NCI-H2029 treated with DMSO at 0.1 percent for 48 hours (cell line): ENCODE measurements at places on chromosomes 7 and 10.
A peak's percentile ranks its signal among the peaks of the same experiment; 100 is the strongest.

DNA sequence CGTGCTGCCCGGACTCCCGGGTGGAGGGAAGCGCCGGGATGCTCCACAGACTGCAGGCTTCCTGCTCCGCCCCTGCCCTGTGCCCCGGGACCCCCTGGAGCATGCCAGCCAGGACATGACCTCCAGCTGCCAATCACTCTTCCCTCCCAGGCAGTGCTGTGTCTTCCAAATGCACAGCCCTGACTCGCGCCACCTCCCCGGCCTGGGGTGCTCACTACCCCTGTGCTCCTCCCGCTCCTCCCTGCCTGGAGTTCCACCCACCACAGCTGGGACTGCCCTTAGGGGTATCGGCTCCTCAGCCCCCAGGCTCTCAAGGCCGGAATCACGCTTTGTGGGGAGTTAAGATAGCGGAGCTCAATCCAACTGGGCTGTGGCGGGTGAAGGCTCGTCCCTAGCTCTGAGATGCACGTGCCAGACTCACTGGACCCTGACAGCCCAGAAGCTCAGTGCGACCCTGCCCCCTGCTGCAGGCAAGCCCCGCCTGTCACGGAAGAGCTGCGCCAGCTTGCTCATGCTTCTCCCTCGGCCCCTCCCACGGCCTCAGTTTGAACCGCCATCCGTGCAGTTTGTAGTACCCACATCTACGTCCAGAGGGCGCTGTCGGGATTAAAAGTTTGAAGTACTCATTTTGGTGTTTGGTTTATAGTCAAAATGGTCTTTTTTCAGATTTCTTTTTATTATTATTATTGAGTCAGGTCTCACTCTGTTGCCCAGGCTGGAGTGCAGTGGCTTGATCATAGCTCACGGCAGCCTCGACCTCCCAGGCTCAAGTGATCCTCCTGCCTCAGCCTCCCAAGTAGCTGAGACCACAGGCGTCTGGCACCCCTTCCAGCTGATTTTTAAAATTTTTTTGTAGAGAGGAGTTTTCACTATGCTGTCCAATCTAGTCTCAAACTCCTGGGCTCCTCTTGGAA lies 142.5 kb upstream of the TCERG1L start:
- DNase-seq, result no peak

- DNase-seq, result peak; percentile 66
These were observed 77.6 kb upstream of the JAZF1 start for GRCh38 chr7:28258240-28258639.

- no peak for DNase-seq
These were observed 498 bp downstream of the NDST2 start for GRCh38 chr10:73810735-73811465.

DNA sequence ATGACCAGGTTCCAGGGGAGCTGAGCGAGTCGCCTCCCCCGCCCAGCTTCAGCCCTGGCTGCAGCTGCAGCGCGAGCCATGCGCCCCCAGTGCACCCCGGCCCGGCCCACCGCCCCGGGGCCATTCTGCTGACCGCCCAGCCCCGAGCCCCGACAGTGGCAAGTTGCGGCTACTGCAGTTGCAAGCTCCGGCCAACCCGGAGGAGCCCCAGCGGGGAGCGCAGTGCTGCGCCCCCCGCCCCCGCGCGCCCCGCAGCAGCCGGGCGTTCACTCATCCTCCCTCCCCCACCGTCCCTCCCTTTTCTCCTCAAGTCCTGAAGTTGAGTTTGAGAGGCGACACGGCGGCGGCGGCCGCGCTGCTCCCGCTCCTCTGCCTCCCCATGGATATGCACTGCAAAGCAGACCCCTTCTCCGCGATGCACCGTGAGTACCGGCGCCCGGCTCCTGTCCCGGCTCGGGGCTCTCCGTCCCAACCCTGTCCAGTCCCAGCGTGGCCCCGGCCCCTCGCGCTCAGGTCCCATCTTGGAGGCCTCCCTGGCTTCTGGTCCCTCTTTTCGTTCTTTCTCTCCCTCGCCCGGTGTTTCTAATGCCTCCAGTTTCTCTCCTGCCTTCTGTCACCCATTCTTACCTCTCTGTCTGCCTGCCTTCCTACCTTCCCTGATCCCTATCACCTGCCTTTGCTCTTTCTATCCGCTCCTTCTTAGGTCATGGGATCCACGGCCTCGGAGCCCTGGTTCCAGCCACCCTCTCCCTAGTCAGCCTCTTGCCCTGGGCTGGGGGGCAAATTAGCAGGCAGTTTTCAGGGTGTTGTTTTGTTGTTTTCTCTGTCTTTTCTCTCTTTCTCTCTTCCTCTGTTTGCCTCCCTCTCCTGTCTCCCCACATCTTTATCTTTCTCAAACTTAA lies 751 bp downstream of the PAX2 start:
- no peak for DNase-seq

- DNase-seq, result no peak
These were observed 270.3 kb downstream of the ELFN1 start for GRCh38 chr7:1940402-1940786.

DNA sequence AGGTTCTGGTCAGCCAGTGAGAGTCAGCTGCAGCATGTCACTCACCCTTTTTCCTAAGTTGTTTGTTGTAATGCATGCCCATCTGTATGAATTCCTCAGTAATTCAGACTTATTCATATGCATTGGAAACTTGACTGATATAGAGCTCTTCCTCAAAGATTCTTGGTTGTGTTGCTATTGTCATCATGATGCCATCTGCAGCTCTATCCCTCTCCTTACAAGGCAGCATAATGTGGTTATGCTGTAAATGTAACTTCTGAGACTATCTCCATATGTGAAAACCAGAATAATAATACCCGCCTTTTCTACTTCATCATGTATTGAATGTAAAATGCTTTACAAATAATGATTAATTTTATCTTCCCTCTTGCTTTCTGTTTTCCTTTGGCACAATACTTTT lies 252.6 kb upstream of the MTPN start:
- no peak for DNase-seq

DNA sequence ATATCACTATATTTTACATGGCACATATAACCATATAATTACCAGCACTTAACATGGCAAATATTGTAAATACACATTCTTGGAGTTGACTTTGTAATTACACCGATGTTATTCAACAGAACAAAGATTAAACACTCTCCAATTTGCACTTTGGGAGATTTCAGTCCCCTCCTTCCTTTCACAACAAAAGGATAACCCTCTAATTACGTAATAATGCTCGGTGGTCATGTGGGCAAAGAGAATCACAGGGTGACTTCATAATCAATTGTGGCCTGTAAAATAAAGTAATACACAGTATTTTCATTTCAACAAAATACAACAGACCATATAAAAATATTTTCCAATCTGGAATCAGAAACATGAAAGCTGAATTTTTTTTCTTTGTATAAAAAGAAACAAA lies 73.2 kb downstream of the RHOBTB1 start:
- no peak for DNase-seq

DNA sequence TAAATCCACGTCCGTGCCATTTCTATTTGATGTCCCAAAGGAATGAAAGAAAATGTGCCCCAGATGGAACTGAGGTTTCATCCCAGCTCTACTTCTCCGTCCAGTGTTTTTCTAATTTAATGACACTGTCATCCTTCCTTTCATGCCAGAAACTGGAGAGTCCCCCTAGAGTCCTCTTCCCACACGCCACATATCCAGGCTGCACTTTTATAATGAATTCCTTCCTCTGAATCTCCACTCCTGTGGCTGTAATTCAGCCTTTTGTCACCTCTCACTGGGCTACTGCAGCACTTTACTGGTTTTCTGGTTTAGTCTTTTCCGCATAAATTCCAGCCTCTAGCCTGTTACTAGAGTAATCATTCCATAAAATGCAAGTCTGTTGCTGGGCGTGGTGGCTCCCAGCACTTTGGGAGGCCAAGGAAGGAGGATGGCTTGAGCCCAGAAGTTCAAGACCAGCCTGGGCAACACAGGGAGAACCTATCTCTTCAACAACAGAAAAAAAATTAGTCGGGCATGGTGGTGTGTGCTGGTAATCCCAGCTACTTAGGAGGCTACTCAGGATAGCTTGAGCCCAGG lies 142.6 kb upstream of the RHEB start:
- no peak for DNase-seq

GRCh38 chr10:52313933-52314821 lies at the start of gene DKK1:
DKK1 (plus strand) TSS chr10:52314281; CDS start chr10:52314435, 154 bp downstream.
- DNase-seq, result no peak

GRCh38 chr10:94143261-94143660 lies 149.5 kb downstream of the PLCE1 start:
- no peak for DNase-seq

- DNase-seq, result no peak
These were observed 110.8 kb downstream of the CALCR start for GRCh38 chr7:93463764-93464163.

DNA sequence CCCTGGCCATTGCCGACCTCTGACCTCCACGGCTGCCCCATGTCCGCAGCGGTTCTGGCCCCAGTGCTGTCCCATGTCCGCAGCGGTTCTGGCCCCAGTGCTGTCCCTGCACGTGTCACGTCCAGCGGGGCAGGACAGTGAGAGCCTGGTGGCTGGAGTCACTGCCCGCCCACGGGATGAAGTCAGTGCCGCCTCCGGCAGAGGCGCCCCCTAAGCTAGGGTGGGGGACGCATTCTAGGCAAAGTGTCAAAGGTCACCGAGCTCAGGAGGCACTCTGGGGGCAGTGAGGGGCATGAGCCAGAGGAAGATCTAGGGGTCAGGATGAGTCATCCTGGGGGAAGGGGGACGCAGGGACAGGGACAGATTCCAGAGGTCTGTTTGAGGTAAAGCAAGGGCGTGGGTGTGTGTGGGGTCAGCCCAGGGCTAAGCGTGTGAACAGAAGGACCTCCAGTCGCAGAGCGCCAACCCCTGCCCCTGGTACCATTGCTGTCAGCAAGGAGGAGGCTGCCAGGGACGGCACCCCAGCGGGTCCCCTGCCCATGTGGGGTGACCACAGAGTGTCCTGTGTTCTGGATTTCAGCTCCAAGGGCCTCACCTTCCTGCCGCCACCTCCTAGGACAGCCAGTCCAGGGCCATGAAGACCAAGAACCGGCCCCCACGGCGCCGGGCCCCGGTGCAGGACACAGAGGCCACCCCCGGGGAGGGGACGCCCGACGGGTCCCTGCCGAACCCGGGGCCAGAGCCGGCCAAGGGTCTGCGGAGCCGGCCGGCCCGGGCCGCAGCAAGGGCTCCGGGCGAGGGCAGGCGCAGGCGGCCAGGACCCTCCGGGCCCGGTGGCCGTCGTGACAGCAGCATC lies 665 bp downstream of the BHLHA15 start:
- no peak for DNase-seq

GRCh38 chr7:28483112-28483511 lies 70.8 kb downstream of the CREB5 start:
- no peak for DNase-seq

- no peak for DNase-seq
These were observed 23.9 kb downstream of the ATP6V1F start for GRCh38 chr7:128886391-128887168.

GRCh38 chr10:43160046-43160920 lies 22.0 kb downstream of the CSGALNACT2 start:
- no peak for DNase-seq

- DNase-seq, result no peak
These were observed 8.4 kb upstream of the INMT start for GRCh38 chr7:30743371-30744074.

- DNase-seq, result no peak
These were observed 34.7 kb downstream of the SPDYE6 start for GRCh38 chr7:102321351-102322201.

DNA sequence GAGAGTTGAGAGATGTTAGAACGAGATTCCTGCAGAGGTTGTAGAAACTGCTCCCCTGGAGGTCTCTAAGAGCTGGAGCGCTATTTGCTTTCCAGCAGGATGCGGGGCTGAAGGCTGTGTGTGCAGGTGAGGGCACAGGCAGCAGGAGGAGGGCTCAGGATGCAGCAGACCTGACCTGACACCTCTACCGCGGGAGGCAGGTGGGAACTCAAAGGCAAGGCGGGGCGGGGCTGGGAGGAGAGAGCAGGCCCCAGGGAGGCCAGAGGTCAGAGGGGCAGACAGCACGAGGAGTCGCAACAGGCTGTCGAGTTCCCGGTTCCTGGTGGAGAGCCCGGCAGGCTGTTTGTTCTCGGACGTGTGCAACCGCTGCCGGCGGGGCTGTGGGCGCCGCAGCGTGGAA lies 7.9 kb upstream of the CRTAC1 start:
- DNase-seq, result no peak

DNA sequence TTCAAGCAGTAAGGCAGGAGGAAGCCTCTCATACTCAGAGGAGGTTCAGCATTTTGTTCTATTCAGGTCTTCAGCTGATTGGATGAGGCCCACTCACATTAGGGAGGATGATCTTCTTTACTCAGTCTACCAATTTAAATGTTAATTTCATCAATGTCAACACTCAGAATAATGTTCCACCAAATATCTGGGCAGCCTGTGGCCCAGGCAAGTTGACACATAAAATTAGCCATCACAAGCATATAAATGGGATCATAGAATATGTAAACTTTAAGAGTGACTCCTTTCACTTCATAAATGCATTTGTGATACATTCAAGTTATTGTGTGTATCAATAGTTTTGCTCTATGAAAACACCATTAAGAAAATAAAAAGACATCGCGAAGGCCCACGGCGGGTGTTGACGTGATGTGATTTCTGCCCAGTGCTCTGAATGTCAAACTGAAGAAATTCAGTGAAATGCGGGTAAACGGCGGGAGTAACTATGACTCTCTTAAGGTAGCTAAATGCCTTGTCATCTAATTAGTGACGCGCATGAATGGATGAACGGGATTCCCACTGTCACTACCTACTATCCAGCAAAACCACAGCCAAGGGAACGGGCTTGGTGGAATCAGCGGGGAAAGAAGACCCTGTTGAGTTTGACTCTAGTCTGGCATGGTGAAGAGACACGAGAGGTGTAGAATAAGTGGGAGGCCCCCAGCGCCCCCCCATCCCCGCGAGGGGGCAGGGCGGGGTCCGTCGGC lies 536.1 kb upstream of the AUTS2 start:
- DNase-seq, result no peak

DNA sequence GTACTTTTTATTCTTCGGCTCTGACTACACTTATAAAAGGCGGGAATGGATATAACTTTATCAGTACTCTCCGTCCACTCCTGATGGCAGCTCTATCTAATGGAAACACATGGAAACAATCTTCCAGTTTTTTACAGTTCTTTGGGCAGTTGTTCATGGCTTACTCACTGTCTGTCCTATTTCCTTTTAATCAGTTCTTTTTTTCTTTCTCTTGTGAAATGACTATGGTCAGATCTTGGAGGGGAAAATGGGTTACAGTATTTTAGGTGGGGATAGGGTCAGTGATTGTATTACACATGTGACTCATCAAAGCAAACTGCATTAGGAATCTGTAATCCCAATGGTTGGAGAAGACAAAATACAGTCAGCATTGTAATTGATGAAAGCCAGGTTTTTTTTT lies 112.4 kb downstream of the BICC1 start:
- no peak for DNase-seq

GRCh38 chr7:72042855-72043254 lies 369.3 kb downstream of the CALN1 start:
- DNase-seq, result no peak

DNA sequence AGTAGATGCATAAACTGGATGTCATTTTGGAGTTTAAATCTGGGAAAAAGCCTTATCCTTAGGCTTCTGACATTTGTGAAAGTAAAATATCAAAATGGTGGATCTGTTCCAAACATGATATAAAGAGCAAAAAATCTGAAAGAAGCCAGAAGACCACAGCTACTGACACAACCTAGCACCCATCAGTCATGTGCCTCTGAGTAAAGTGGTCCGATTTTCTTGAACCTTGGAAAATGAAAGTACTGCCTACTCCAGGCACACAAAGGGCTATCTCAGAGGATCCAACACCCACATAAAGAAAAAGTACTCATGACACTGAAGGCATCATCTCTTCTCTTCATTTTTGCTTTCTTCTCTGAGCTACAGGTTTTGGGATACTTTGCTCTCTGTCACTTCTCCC lies 150.7 kb downstream of the KMT2E start:
- no peak for DNase-seq
